Right renal cortex interstitium (tissue), 3 donors: ENCODE measurements at places on chromosomes 16 and 17.

GRCh38 chr16:1035066-1035415 lies 37.5 kb upstream of the SSTR5 start:
- DNase-seq, result no peak

DNA sequence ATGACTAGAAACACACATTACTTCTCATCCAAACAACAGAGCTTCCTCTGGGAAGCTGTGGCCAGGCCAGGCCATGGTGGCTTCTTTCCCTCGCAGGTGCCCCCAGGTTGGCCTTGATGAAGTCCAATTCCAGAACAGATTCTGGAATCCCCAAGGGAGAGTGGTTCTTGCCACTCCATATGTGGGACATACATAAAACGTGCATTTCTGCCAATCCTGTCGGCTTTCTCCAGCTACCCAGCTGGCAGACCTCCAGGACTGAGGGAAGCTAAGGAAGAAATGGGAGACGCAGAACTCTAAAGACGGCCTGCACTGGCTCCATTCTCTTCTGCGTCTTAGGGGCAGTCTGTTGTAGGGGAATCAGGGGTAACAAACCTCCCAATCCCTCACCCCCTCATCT lies 219.2 kb upstream of the CDH5 start:
- no peak for DNase-seq

- no peak for DNase-seq
These were observed 126.0 kb downstream of the RBFOX3 start for GRCh38 chr17:79484600-79485418.

DNA sequence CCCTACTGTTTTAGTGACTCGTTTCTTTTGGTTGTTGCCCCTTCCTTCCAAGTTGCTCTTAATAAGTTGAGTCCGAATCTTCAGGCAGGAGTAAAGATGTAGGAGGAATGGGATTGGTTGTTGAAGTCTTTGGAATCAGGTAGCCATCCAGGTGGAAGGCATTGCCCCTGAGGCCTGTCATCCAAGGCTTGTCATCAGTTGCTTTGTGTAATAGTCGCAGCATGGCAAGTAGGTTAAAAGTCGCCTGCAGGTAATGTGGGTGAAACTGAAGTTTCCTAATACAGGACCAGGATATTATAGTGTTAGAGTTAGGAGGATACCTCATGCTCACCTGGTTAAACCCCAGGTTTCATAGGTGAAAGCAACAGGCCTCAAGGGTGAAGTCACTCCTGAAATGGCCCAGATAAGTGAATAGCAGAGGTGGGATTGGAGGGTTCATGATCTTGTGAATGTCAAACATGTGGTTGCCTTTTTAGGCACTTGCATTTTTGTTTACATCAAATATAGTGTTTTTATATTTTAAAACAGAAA lies 934 bp downstream of the PCTP start:
- no peak for DNase-seq

GRCh38 chr16:19363740-19364139 lies 53.9 kb upstream of the TMC5 start:
- no peak for DNase-seq

DNA sequence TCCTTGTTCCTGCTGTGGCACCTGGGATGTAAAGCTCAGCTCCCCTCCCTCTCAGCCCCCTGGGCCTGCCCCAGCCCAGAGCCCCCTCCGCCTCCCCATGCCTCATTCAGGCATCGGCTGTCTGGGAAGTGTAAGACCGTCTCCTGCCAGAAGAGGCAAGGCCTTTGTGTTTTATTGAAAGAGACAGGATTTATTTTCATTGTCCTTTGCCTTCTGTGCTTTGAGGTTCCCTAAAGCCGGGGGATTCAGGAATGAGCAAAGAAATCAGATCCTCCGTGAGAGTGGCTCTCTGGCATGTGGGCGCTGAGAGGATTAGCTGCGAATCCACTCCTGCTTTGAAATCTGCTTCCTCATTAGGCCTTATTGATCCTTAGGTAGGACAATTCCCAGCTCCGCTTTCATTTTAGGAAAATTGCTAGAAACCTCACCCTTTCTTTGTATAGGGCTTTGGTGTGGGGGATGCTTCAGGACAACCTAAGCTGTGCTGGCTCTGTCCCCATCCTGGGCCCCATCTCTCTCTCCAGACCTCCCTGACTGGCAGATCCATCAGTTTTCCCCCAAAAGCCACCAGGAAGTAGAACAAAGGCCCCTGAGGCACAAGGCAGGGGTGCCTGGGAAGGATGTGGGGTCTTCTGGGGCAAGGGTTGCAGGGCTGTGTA lies 211.5 kb upstream of the TNRC6C start:
- no peak for DNase-seq

DNA sequence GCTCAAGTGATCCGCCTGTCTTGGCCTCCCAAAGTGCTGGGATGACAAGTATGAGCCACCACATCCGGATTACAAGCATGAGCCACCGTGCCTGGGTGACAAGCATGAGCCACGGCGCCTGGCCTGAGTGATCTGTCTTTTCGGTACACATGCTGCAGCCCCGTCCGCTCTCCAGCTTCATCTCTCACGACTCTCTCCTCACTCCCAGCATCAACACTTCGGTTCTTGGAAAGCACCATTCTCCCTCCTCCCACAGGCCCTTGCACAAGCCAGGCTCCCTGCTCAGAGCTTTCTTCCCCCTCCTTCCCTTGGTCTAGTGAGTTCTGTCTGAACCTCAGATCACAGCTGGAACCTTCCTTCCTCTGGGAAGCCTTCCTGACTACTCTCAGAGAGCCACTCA lies 6.5 kb upstream of the NCBP3 start:
- no peak for DNase-seq
